CD4-positive, alpha-beta T cell treated with Interleukin-4 for 1 hour (primary cell): ENCODE measurements at places on chromosomes 7 and 10.

DNA sequence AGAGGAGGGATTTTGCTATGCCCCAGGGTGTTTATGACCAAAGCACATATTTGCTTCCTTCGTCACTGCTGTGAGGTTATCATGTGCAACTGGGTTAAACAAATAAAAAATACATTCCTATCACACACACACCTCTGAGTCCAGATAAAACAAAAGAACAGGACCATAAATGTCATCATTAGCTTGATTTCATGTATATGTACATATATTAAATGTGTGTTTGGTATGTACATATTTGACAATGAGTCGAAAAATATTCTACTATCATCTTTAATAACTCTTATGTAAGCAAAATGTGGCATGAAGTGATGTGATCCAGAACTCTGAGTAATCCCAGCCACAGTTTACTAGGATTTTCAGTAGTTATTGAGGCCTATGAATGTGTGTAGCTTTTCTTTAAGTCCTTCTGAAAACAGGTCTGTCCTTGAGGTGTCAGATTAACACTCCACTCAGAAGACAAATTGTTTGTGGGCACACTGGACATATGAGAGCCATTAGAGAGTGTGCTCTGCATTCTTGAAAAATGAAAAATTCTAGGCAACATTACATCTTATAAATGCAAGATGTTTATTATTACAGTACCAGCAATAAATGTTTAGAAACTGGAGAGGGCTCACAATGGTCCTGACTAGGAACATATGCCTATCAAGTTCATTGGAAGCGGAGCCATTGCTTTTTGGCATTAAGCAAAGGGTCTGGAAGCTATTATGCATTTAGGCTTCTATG is 335.1 kb upstream of the SEMA3A start:
- no peak for DNase-seq

DNA sequence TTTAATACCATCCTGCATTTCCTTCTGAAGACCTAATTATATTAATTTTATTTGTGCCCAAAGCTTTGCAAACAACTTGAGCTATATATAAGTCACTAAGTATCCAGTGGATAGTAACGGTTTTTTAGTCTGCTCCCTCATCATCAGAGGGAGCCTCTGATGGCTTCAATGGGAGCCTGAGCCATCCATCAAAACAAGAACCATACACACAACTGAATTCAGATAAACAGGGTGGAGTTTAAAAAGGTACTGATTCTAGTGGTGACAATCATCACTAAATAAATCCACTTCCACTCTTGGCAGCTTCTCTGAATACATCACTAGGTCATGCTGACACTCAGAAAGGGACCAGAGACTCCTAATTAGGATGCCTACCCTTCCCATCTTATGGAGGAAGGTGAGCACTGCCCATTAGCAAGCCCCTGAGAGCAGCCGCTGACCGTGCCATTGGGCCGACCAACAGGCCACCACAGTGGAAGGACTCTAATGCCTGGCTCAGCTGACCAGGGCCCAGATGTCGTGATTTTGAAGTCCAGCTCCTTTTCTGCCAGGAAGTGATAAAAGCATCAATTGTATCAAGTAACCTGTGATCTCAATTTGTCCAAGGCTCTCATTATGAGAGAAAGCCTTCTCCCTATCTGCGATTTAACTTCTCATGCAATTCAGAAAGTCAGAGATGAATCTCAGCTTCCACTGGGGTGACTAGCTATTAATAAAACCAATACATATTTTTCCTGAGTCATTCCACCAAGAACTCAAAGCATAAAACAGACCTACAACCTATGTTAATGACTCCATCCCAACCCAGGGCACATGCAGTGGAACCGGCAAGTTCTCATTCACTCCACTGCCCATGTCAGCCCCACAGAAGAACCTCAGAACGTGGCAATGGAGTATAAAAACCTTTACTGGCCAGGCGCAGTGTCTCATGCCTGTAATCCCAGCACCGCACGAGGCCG is 13.1 kb downstream of the VOPP1 start:
- no peak for DNase-seq

DNA sequence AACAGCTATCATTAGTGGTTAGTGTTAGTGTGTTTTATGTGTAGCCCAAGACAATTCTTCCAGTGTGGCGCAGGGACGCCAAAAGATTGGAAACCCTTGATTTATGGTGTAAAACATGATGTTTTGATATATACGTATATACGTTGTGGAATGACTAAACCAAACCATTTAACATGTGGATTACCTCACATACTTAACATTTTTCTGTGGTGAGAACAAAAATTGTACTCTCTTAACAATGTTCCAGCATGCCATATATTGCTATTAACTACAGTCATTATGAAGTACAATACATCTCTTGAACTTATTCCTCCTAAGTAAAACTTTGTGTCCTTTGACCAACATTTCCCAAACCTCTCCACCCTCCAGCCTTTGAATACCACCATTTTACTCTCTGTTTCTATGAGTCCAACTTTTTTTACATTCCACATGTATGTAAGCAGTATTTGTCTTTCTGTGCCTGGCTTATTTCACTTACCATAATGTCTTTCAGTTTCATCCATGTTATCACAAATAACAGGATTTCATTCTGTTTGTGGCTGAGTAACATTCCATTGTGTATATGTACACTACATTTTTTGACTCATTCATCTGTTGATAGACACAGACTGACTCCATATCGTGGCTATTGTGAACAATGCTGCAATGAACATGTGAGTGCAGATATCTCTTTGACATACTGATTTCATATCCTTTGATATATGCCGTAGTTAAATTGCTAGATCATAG is 42.2 kb upstream of the MAGI2 start:
- no peak for DNase-seq

- DNase-seq, result no peak
These were observed 5.0 kb downstream of the LRRC27 start for GRCh38 chr10:132336919-132337407.

DNA sequence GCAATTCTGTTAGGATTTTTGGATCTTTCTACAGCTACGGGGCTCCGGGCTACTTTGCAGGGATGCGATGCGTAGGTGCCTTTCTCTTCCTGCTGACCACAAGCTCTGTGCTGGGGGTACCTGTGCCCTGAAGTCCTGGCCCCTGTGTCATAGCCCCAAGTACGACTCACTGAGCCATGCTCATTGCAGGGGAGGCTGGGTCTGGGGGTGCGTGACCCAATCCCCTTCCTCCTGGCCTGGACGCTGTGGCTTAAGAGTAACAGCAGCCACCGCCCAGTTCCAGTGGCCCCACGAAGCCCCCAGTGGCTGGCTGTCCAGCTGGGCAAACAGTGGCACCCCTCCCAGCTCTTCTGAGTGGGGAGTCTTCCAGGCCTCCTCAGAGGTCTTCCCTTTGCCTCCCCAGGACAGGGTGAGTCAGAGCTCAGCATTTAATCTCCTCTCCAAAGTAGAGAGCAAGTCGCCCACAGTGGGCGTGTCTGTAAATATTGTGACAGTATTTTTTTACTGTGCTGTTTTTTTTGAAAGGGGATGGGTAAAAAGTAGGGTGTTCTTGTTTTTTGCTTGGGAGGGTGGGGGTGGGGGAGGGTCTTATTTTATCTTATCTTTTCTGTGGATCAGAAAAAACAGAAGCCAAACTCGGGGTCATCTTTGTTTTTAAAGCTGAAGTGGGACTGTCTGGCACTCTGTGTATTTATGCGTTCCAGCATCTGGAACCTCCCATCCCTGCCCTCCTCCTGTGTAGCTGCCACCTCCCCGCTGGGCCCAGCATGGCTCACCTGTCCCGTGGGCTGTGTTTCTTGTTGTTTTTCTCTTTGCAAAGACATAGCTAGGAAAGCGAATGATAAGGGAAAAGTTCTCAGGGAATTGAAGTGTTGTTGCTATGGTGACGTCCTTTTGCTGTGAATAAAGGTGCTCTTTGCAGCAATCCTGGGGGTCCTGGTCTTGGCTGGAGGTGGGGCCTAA is 8.2 kb downstream of the LFNG start:
- peak; percentile 53 for DNase-seq

DNA sequence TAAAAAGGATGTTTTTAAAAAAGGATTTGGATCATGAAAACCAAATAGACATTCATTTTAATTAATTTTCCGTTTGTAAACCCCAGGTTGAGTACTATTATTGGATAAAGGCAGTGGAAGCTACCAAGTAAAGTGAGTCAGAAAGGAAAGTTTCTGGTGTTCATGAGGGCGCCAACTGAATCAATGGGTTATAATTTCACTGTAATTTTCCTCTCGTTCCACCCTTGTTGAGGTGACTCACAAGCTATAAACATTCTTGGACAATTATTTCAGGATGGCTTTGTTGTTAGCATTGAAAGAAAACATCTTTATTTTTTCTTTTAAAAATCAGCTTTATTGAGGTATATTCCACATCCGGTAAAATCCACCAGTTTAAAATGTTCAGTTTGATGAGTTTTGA is 5.1 kb upstream of the FAM133B start:
- DNase-seq, result no peak

GRCh38 chr7:130951303-130951975 is 217.4 kb upstream of the KLF14 start:
- no peak for DNase-seq
